ENCODE measurements at places on chromosomes 13 and 19.
A peak's percentile ranks its signal among the peaks of the same experiment; 100 is the strongest.

DNA sequence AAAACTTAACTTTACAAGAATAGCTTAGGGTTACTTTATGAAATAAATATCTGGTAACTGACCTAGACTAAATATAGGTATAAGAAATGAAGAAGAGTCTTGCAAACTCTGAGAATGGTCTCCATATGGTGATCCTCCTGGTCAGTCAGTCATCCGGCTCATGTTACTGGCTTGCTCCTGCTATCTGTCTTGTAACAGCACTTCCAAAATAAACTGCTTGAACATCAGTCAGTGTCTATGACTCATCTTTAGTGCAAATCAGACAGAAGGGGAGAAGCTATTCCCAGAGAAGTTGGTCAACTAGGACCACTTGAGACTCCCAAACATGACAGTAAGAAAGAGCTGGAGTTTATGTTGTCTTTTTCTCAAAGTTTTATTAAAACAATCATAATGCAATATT is 1550.9 kb downstream of the PCDH9 start:
- DNase-seq, result no peak

DNA sequence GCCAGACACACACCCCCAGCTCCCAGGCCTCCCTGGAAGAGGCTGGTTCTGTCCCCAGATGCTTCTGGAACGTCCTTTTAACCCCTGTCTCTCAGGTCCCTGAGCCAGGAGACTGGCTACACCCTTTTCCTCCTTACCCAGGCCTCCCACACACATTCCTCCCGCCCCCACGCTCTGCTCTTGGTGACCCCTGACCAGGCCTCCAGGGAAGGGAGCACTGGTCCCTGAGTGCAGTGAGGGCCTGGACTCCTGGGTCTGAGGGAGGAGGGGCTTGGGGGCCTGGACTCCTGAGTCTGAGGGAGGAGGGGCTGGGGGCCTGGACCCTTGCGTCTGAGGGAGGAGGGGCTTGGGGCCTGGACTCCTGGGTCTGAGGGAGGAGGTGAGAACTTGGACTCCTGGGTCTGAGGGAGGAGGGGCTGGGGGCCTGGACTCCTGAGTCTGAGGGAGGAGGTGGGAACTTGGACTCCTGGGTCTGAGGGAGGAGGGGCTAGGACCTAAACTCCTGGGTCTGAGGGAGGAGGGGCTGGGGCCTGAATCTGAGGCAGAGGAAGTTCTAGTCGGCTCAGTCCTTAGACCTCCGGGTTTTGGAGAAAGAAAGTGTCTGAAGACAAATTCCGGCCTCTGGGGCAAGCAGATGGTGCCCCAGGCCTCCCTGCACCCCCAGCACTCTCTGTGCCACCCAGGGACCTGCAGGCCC is 527 bp downstream of the KLK6 start:
- no peak for DNase-seq

DNA sequence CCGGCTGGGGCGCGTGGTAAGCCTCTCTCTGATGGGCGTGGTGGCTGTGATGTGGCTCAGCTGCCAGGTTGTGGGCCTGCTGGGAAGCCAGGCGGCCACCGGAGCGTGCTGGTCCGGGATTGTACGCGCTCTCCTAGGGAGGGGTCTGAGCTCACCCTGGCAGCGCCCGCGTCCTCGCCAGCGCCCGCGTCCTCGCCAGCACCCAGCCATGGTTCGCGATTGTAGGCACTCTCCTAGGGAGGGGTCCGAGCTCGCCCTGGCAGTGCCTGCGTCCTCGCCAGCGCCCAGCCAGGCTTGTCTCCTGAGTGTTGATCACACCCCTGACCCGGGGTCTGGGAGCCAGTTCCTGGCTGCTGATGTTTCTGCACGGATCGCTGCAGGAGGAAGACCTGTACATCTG is 13.8 kb downstream of the ADAT3 start:
- DNase-seq, result no peak

GRCh38 chr19:37470216-37470615 is 1.1 kb downstream of the ZNF570 start:
- no peak for DNase-seq

- DNase-seq, result no peak
These were observed 68.3 kb downstream of the DNAJC3 start for GRCh38 chr13:95745289-95745688.

DNA sequence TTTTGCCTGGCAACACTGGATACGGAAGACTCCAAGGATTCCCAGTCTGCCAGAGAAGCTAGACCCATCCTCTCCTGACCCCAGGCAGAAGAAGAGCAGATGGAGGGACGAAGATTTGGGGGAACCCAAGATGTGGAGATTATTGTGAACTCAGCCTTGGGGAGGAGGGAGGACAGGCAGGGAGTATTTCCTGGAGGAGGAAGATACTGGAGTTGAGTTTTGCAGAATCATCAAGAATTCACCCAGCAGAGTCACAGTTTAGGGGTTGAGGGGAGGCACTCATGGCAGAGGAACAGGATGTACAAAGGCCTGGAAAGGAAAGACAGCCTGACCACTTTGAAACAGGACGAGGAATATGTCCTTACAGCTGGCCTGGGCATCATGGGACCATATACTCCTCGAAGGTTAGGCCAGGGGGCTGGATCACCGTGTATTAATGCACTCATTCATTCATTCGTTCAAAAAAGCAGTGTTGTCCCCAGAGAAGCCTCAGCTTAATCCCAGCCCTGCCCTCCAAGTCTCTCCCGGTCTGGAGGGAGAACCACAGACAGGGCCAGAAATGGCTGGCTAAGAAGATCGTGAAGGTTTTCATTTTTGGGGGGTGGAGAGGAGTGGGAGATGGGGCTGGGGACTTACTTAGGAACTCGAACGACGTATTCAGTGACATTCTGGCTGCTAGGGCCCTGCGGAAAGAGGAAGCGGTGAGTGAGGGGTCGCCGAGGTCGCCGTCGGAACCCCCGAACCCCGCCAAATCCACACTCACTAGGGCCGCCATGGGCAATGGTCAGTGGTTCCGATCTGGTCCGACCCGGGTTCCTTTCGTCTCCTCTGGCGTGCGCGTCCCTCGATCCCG is 517 bp downstream of the GTF2F1 start:
- DNase-seq, result peak; percentile 12

DNA sequence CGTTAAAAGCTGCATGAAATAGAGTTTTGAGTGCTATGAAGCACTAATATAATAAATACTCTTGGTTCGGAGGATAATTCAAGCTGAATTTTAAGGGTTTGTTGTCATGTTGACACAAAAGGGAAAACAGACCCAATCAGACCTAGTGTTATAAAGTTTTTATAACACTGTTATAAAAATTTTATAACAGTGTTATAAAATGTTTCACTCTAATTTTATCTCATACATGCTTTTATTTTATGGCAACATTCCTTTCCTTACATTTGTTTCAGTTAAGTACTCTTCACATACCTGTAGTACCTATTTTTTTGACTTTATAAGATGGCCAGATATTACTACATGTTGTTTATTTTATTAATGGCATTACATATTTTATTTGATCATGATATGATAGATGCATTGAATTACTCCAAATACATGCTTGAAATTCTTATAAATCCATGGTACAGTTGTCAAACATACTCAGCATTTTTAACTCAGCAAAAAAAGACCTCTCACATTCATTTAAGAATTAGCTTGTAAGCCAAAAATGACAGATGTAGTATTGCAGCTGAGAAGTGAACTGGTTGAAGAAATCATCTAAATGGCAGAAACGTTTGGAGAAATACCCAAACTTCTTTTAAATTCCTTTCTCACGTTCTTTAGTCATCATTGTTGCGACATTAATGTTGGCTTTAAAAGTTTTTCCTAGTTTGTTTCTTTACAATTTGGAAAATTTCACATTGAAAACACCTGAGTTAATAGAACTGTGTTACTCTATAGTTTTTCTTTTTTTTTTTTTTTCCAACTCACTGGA is 104.5 kb downstream of the PIBF1 start:
- DNase-seq, result no peak

DNA sequence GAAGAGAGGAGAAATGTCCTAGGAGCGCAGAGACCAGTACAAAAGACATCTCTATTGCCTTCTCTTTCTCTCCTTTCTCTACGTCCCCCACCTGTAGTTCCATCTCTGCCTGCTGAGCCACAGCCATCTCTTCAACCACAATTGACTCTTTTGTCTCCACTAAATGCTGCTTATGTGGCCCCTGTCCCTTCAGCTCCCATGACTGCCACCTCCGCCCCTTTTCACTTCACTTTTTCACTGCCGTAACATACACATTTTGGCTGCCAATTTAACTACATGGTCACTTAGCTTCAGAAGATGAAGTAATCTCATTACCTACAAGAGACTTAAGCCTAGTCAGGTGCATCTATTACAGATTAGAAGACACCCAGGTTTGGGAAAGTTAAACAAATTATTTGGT is 81.9 kb downstream of the MZT1 start:
- DNase-seq, result no peak

DNA sequence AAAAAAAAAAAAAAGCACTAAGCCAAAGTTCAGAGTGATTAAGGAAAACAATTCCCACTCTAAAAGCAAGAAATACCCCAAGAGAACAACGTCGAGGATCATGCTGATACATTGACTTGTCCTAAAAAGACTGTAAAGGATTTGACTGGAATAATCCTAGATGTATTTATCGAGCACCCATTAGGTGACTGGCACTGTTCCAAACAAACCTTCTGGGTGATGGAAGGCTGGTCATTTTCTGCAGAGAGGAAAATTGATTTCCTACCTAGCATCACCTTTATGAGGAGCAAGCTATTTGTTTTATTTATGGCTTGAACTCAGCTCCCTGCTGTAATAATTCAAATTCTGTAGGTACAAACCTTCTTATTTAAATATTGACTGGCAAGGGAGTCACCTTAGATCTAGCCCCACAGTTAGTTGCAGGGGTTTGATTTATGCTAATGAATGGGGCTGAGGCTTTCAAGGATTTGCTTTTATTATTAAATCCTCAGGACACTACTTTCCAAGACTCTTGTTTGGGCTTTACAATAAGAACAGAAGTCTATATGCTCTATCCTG is 471.0 kb downstream of the OLFM4 start:
- no peak for DNase-seq

DNA sequence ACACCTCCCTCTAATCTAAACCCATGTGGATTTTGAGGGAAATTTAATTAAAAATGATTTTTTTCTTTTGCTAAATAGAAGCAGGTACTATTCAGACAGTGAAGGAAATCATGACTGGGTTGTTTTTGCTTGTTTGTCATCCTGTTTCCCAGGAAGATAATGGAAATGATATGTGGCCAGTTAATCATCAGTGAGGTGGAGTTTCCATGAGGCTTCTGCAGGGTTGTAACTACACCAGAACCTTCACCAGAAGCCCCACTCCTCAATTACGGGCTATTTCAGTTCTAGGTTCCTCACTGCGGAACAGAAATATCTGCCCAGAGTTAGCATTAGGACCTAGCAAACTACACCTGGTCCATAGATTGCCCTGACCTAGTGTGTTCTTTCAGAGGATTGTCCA is 394.0 kb downstream of the DLEU7 start:
- no peak for DNase-seq

DNA sequence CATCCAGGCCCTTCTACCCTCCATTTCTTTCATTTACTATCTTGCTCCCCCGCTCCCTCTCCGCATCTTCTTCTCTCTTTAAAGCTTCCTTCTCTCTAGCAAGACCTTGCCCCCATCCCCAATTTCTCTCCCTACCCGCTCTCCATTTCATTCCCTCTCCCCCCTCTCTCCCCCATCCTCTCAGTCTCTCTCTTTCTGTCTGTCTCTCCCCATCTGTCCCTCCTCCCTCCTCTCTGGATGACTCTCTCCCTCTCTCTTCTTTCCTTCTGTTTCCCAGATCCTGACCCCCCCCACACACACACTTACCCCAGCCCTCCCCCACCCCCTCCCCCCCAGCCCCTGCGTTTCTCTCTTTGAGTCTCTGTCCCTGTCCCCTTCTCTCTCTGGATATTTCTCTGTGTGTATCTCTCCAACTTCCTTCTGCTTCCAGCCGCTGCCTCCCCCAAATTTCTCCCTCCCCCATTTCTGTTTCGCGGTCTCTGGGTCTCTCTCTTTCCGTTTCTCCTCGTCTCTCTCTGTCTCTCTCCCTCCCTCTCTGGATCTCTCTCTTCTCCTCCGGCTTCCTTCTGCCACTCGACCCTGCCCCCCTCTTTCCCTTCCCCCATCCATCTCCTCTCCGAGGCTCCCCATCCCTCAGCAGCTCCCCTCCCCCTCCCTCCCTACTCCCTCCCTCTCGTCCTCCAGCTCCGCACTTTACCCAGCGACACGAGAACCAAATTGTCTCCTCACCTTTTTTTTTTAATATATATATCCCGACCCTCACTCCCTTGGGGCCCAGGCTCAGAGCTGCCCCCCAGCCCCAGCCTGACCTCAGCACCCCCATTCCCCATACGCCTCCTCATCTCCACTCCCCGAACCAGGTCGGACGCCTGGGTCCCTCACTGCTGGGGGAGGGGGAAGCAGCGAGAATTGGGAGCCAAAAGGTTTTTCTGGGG is 3.6 kb upstream of the CACNG8 start:
- no peak for DNase-seq

DNA sequence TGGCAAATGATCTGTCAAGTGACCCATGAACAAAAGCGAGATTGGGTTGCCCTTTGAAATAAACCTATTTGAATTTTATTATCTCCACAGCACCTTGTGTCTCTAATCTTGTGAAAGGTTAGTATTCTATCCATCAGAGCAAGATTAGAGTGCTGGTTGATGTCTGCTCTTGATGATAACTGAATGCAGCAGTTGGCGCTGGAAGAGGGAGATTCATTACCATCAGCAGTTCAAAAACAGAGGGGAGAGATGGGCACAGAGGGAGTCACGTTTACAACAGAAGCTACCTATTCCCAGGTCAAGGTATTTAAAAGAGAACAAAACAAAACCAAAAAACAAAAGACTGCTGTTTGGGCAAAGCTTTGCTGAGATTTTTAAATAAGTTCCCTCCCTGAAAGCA is 588.1 kb downstream of the GPC6 start:
- DNase-seq, result no peak

DNA sequence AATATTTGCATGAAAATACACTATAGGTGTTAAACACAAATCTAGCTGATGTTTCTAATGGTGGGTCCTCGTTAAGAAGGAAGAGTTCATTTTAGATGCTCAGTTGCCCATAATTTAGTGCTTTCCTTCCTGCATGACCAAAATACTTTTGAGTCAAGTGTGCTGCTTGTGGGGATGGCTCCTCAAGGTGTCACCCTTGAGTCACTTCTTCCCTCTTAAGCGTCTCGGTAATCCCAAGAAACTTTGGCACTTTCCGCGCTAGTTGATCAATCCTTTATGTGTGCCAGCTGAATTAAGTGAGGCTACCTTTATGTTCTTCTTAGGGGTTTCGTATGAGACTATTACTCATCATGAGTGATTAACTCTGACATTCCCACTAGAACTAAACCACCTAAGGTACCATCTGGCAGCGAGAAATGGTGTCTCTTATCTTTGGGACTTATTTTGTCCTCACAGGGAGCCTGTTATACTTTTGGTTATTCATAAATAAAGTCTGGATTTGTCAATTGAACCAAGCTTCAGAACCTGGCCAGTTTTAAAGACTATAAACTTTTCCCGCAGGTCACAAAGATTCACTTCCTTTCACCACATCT is 106.8 kb downstream of the NHLRC3 start:
- DNase-seq, result peak; percentile 31

GRCh38 chr19:15247107-15248014 is 15.1 kb upstream of the EPHX3 start:
- no peak for DNase-seq

GRCh38 chr13:105509981-105510762 is 1025.3 kb downstream of the EFNB2 start:
- DNase-seq, result no peak

All from inflammatory macrophage treated with lipopolysaccharide for 4 hours (primary cell).